ENCODE measurements at places on chromosomes 1 and 21. TPM values are rescaled to one million over a fixed set of nuclear protein-coding genes. Genes with fewer than 3 reads are reported as not detected.

CD244 gene
- total RNA-seq, result not detected

FAM163A gene
- total RNA-seq, result not detected

PRKCZ gene
- total RNA-seq, result 1.6 TPM

PLCH2 gene
- under 0.01 TPM for total RNA-seq

YOD1 gene
- total RNA-seq, result 6.1 TPM

ABCA4 gene
- total RNA-seq, result 0.29 TPM

GCSAML gene
- under 0.01 TPM for total RNA-seq

KCNE2 gene
- total RNA-seq, result 0.14 TPM

CYYR1 gene
- not detected for total RNA-seq

TRNP1 gene
- total RNA-seq, result 8.8 TPM

FOXD2 gene
- total RNA-seq, result 0.14 TPM

MFAP2 gene
- 63.1 TPM for total RNA-seq

MROH7 gene
- total RNA-seq, result not detected

STPG1 gene
- total RNA-seq, result 7.3 TPM

GNAT2 gene
- total RNA-seq, result not detected

CHI3L1 gene
- total RNA-seq, result 896 TPM

GIPC2 gene
- not detected for total RNA-seq

C21orf91 gene
- total RNA-seq, result 4.2 TPM

FMN2 gene
- 5.4 TPM for total RNA-seq

MNDA gene
- total RNA-seq, result not detected

PEA15 gene
- total RNA-seq, result 133 TPM

TNFRSF4 gene
- not detected for total RNA-seq

MATN1 gene
- under 0.01 TPM for total RNA-seq

PAQR6 gene
- total RNA-seq, result 0.29 TPM

GUCA2B gene
- not detected for total RNA-seq

ACOT11 gene
- 1.5 TPM for total RNA-seq

NSUN4 gene
- total RNA-seq, result 20.0 TPM

TCHH gene
- total RNA-seq, result 0.14 TPM

CELA2B gene
- not detected for total RNA-seq

MPL gene
- total RNA-seq, result 0.86 TPM

ELF3 gene
- 0.29 TPM for total RNA-seq

DESI2 gene
- 34.1 TPM for total RNA-seq

MAPKAPK2 gene
- 76.2 TPM for total RNA-seq

UBL4B gene
- not detected for total RNA-seq

CACHD1 gene
- 4.2 TPM for total RNA-seq

GJA5 gene
- not detected for total RNA-seq

HTR1D gene
- total RNA-seq, result 4.0 TPM

C1orf94 gene
- total RNA-seq, result not detected

NENF gene
- total RNA-seq, result 23.2 TPM

MIXL1 gene
- not detected for total RNA-seq

ATP1A4 gene
- not detected for total RNA-seq

PIGC gene
- total RNA-seq, result 14.9 TPM

BLACAT1 gene
- total RNA-seq, result not detected

DISP1 gene
- total RNA-seq, result 4.2 TPM

NR1I3 gene
- not detected for total RNA-seq

GPR3 gene
- total RNA-seq, result 2.9 TPM

NASP gene
- total RNA-seq, result 51.8 TPM

TESK2 gene
- 2.1 TPM for total RNA-seq

RHD gene
- not detected for total RNA-seq

NPPB gene
- total RNA-seq, result 1.1 TPM

SAMD11 gene
- 1.1 TPM for total RNA-seq

MACO1 gene
- total RNA-seq, result 21.9 TPM

CORT gene
- not detected for total RNA-seq

ACTL8 gene
- not detected for total RNA-seq

Measured in placental pericyte (primary cell).